Dermis blood vessel endothelial cell (primary cell): ENCODE measurements at places on chromosomes 3 and 15.

DNA sequence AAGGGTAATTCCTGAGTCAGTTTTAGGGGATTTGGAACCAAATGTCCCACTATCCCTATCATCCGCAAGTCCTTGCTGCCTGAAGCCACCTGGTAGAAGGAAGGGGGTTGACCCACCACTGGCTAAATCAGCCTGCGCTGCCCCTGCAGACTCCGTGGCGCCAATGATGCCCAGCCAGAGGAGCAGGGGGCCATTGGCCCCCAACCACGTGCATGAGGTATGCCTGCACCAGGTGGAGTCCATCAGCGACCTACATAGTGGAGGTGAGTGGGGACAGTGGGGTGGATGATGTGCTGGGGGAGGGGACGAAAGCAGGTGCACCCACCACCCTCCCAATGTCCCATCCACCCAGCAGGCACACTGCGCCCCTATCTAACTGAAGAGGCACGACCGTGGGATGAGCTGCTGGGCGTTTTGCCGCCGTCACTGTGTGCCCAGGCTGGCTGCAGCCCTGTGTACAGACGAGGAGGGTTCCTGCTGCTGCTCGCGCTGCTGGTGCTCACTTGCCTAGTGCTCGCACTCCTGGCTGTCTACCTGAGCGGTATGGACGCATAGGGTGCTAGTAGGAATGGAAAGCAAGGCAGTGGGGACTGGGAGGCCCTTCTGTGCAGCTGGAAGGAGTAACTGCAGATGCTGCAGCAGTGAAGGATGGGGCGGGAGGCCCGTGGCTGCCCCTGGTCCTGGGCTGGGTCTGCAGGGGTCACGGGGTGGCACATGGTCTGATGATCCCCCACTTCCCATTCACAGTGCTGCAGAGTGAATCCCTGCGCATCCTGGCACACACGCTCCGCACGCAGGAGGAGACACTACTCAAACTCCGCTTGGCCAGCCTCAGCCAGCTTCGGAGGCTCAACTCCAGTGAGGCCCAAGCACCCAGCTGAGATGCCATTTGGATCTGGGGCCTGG is 5.7 kb downstream of the IFRD2 start:
- no peak for DNase-seq

GRCh38 chr3:62375655-62376453 is 2.5 kb upstream of the FEZF2 start:
- no peak for DNase-seq

GRCh38 chr3:99884484-99884883 is 66.8 kb downstream of the CMSS1 start:
- DNase-seq: peak; percentile 51

GRCh38 chr3:40366203-40367162 is 20.5 kb upstream of the ENTPD3 start:
- DNase-seq: no peak

- DNase-seq: no peak
Measured at GRCh38 chr3:152236716-152237115, 32.0 kb upstream of the MBNL1 start.

GRCh38 chr15:55829826-55830225 is 86.9 kb upstream of the PRTG start:
- no peak for DNase-seq

- no peak for DNase-seq
Measured at GRCh38 chr3:39559543-39559942, 92.1 kb downstream of the MOBP start.

DNA sequence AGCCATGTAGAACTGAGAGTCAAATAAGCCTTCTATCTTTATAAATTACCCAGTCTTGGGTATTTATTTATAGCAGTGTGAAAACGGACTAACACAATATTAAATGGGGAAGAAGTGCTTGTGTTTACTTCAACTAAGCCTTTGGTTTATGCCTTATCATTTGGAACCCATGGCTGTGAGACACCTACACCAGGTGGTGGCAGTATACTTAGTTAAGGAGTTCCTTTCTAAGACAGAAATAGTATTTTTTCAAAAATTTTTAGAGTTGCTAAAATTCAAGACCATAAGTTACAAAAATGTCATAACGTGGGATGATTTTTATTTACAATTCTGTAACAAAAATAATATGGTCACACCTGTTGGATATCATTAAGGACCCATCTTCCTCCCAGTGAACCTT is 354.5 kb upstream of the SOX14 start:
- no peak for DNase-seq

- DNase-seq: no peak
Measured at GRCh38 chr15:41996921-41997592, 23.8 kb downstream of the PLA2G4E start.

DNA sequence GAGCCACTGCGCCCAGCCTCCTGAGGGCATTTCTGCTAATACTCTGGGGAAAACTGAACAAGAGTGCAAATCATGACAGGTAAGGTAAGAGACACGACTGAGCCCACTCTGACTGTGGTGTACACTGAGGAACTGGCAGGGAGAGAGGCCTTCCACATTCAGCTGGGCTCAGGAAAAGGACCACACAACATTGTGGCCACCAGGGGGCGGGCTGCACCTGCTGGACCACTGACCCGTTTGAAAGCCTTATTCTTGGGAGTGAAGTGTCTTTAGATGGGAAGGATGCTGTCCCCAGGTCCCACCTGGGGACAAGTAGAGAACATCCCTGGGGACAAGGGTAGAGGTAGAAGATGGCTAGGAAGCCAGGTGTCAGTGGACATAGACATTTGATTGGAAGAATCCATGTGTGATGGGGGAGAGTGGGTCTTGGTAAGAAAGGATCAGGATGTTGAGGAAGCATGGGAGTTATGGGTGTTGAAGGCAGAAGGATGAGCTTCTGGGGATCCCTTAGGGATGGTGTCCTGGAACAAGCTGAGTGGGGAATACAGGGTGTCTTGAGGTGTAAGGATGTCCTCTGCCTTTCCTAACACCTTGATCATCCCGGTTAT is 6.2 kb upstream of the CTDSPL start:
- peak; percentile 88 for DNase-seq

- DNase-seq: no peak
Measured at GRCh38 chr3:95567346-95567745, 1247.0 kb upstream of the EPHA6 start.

- no peak for DNase-seq
Measured at GRCh38 chr3:79139395-79140068, 628.3 kb downstream of the ROBO1 start.

GRCh38 chr3:48466386-48467109 is 20.0 kb downstream of the ATRIP start:
- peak; percentile 32 for DNase-seq

- no peak for DNase-seq
Measured at GRCh38 chr3:102237181-102237580, 197.6 kb upstream of the ZPLD1 start.

- DNase-seq: no peak
Measured at GRCh38 chr15:40287968-40288367, 5.1 kb upstream of the ANKRD63 start.

GRCh38 chr15:48177383-48177765 is 721 bp downstream of the MYEF2 start:
- peak; percentile 84 for DNase-seq

- no peak for DNase-seq
Measured at GRCh38 chr3:184785890-184786279, 26.1 kb upstream of the VPS8 start.

GRCh38 chr15:81334768-81335435 is 11.0 kb upstream of the STARD5 start:
- DNase-seq: no peak

GRCh38 chr15:72382146-72382545 is 6.3 kb upstream of the HEXA start:
- no peak for DNase-seq

- DNase-seq: peak; percentile 26
Measured at GRCh38 chr15:38860674-38861073, 296.1 kb upstream of the RASGRP1 start.

DNA sequence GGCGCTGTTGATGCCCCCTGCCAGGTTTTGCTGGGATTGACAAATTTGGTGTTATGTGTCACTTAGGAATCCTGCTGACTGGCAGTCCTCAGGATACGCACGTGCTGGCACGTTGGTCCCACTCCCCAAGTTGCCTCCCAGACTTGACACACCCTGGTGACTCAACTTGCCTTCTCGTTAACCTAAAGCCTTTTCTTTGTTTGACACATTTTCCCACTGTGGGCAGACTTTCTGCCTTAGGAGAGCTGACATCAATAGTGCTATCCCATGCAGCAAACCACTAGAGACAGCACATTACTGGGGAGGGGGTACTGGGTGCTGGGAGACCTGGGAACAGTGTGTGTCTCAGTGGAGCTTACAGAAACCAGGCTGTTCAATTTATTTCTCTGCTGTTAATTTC is 104.3 kb downstream of the OXNAD1 start:
- DNase-seq: no peak
